GM12891 (cell line): ENCODE measurements at places on chromosomes 5 and 9.

- no peak for DNase-seq
Measured at GRCh38 chr9:19748278-19749126, 40.3 kb downstream of the SLC24A2 start.

- DNase-seq: no peak
Measured at GRCh38 chr5:88997937-88998336, 115.0 kb upstream of the MEF2C start.

DNA sequence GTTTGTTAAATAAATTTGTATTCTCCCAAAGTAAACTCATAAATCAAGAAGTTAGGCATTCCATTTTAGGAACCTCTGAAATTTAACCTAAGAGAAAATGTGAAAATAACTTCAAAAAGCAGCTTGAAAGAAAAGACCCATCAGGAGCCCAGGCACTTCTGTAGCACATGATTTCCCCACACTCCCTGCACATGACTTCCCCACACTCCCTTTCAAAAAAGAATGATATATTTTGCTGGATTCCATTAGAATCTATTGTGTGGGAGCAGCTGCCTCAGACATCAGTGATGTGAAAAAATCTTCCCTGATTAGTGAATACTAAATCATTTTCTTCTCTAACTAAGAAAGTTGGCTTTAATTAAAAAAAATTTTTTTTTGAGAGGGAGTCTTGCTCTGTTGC lies 83.3 kb downstream of the GLDC start:
- DNase-seq: no peak

DNA sequence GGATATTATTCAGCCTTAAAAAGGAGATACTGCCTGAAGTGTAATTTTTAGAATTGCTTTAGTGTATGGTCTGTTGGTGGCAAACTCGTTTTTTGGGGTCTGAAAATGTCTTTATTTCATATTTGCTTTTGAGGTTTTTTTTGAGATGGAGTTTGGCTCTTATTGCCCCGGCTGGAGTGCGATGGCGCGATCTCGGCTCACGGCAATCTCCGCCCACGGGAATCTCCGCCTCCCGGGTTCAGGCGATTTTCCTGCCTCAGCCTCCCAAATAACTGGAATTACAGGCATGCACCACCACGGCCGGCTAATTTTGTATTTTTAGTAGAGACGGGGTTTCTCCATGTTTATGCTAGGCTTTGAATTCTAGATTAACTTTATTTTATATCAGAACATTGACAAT lies 20.2 kb upstream of the PCDHB1 start:
- DNase-seq: no peak

- no peak for DNase-seq
Measured at GRCh38 chr9:134410835-134411217, 84.6 kb downstream of the RXRA start.

DNA sequence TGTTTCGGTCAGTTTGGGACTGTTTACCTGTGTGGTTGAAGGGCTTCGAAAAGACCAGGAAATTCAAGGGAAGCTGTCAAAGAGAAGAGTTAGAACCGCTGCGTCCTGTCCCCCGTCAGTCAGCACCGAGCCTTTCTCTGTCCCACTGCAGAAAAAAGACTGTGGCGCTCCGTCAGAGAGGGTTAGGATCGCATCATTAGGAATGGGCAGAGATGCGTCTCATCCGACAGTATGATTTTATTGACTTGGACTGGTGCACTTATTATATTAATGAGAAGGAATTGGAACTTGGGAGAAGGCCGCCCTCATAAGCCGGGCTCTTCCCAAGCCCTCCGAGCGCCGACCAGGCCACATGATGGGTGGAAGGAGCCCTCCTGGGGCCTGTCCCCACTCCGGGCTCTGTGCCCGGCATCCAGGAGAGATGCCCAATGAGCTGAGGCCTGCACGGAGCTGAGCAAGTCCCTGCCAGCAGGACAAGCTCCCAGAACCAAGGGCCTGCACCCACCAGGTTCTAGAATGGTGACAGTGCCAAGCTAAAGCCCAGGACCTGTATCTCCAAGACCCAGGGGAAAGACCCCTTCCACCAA lies 71.5 kb downstream of the NEK6 start:
- no peak for DNase-seq

DNA sequence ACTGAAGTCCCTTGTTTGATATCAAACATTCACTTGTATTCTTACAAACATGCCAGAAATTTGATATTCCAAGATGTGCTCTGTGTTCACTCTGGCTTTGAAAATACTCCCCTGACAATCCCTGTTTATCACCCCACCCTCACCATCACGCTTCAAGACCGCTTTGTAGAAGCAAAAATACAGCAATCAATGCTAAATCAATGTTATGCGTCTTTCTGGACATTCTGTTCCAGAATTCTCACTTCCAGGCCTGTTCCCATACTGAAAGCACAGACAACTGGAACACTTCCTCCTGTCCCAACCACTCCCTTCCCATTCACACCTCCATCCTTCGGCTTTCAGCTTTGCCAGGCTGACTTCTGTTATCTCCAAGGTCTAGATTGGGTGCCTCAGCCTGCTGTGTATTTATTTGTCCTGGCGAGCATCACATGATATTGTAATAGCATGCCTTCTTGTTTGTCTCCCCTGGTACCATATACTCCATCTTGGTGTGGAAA lies 72.8 kb downstream of the SNCAIP start:
- DNase-seq: no peak

DNA sequence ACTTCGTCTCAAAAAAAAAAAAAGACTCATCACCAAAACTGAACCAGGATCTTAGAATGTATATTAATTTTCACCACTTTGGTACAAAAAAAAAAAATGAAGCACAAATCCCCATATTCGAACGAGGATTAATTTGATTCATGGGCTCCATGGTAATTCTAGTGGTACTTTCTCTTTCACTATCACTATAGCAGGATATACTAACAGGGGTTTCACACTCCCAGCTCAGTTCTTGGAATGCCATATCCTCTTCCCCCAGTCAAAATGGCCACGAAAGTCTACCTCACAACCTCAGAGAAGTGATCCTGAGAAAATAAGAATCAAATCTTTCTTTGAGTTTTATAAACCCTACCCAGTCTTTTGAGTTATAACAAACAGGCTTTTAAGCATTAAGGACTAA lies 235.7 kb downstream of the FBXL17 start:
- no peak for DNase-seq

DNA sequence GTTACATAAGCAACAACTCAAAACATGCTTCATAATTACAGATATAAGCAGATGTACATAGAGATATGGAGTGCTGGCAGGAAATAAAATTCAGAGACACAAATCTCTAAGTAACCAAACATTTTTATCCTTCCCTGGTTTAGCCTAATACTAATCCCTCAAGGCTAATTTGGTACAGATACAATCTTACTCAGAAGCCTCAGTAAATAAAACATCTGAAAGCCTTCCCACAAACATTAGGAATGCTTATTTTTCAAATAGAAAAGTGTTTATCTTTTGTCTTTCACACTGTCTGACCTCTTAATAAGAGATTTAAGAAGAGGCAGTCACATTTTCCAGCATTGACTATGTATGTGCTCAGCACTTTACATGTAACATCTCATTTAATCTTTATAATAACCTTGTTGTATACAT lies 399.4 kb downstream of the ARRDC3 start:
- DNase-seq: no peak

DNA sequence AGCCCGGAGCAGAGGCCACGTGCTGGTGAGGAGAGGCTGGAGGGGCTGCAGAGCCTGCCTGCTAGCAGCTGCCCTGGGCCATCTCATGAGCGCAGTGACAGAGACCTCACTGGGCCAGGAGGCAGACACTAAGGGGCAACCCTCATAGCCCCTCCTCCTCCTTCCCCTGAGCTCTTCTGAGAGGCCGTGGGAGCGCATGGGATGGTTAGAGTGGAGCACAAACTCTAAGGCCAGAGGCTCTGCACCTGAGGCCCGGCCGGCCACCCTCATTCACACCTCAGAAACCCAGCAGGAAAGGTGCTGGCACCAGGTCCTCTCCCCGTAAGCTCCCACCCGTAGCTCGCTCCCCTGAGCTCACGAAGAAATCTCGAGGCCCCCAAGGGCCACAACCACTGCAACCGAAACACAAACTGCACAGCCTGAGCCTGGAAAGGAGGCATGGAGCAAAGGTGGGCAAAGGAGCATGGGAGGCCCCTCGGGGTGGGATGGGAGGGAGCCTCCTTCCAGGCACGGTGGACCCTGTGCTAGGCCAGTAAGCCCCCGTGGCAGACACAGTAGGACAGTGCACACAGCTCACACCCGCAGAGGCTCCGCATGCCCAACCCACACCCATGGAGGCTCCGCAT lies 17.7 kb downstream of the CAMSAP1 start:
- no peak for DNase-seq

GRCh38 chr5:14208071-14209021 lies 65.2 kb downstream of the TRIO start:
- DNase-seq: no peak

DNA sequence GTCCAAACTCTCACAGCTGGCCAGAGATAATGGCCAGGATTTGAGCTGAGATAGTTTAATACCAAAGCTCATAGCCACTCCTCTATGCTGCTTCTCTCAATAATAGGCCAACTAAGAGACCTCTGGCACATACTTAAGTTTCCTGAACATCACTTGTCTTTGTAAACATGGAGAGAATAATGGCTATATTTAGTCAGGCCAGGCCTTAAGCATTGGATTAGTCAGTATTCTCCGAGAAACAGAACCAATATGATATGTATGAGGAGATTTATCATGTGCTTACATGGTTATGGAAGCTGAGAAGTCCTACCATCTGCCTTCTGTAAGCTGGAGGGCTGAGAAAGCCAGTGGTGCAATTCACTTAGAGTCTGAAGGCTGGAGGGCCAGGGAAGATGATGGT lies 45.4 kb downstream of the CFAP95 start:
- DNase-seq: no peak
